ENCODE measurements at places on chromosomes 3 and 15.

DNA sequence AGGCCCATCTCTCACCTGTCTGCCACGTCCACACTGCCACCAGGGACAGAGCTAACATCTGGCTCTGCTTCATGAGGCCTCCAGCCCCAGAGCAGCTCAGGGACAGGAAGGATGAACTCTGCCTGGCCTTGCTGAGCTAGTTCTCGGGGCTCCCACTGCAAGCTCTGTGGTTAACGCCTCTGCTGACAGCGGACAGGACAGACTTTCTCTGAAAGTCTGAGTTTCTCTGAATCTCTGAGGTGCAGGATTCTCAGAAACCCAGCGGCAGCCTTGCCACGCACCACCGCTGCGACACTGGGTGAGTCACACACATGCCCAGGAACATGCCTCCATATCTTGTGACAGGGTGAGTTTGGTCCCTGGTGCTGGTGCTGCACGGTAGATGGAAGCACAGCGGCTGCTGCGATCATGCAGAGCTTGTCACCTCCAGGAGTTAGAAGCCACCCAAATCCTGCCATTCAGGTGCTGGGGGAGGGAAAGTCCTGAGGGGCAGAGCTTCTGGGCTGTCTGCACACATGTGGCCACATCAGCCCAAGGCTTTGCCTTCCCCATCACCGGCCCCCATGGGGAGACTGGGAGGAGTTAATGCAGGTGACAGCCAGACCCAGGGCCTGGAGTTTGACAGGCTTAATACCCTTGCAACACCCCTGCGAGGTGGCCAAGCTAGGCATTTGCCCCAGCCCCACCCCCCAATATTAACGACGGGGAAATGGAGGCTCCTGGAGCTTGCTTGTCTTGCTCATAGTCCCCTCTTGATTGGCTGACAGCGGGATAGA is 267.0 kb downstream of the PLCL2 start:
- DNase-seq: peak; percentile 79

DNA sequence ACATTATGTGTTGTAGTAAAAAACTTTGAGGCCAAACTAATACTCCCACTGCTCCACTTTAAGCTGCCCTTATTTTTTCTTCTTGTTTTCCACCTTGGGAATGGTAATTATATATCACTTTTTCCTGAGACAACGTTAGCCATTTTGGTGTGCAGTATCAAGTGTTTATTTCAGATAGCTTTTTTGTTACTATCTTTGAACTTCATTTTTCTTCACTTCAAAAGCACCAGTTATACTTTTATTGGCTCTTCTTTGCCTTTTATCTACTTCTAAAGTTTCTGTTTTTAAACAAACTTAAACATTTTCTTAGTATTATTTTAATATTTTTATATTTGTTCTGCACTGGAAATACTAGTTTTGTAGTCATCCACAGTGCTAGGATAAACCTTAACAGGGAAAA is 6.5 kb downstream of the TOPAZ1 start:
- no peak for DNase-seq

- DNase-seq: no peak
Observed at GRCh38 chr15:66233487-66234415, 19.8 kb downstream of the MEGF11 start.

- DNase-seq: no peak
Observed at GRCh38 chr3:43155464-43156121, 49.7 kb upstream of the POMGNT2 start.

- no peak for DNase-seq
Observed at GRCh38 chr15:69414701-69415167, 585 bp downstream of the KIF23 start.

- peak; percentile 47 for DNase-seq
Observed at GRCh38 chr3:197256836-197257444, 41.5 kb downstream of the DLG1 start.

DNA sequence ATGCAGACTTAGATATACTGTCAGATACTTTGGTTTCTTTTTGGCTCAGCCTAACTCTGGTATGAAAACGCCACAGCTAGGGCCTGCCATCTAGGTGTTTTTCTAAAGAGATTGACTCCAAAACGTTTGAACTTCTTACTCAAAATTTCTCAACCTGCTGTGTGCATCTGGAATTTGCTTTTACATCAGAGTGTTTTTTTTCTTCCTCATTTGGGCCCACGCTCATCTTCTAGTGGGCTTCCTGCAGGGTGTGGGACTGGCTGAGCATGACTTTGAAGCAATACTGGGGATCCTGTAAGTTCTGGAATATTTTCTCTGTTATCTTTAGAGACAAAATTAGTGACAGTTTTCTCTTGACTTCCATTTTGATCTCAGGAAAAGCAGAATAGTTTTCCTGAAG is 117.8 kb downstream of the NR1D2 start:
- DNase-seq: no peak

GRCh38 chr3:195258449-195259153 is 12.4 kb downstream of the XXYLT1 start:
- peak; percentile 26 for DNase-seq

DNA sequence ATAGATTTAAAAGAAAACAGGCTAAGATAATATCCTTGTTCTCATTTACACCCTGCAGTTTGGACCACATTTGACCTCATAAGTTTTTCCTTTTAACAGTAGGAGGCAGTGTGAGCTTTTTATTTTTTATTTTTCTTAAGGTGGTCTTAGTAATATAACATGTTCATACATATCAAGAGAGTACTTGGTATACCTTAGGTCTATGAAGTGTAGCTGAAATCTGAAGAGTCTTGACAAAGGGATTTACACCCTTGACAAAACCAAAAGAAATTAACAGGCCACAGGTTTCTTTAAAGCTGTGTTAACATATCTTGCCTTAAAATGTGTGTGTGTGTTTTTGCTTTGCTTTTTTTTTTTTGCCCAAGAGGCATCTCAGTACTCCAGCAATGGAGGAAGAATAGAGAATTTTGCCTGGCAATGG is 3.2 kb downstream of the RAP2B start:
- no peak for DNase-seq

- no peak for DNase-seq
Observed at GRCh38 chr15:82100111-82100929, 54.5 kb upstream of the MEX3B start.

DNA sequence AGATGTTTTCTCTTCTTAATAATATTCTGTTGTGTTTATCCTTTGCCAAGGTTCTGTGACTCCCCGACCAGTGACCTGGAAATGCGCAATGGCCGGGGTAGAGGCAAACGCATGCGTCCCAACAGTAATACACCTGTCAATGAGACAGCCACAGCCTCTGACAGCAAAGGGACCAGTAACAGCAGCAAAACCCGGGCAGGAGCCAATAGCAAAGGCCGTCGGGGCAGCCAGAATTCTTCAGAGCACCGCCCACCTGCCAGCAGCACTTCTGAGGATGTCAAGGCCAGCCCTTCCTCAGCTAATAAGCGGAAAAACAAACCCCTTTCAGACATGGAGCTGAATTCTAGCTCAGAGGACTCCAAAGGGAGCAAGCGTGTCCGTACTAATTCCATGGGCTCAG is 101.5 kb downstream of the RBPMS2 start:
- DNase-seq: no peak

GRCh38 chr3:94734206-94734605 is 671.3 kb downstream of the NSUN3 start:
- no peak for DNase-seq

DNA sequence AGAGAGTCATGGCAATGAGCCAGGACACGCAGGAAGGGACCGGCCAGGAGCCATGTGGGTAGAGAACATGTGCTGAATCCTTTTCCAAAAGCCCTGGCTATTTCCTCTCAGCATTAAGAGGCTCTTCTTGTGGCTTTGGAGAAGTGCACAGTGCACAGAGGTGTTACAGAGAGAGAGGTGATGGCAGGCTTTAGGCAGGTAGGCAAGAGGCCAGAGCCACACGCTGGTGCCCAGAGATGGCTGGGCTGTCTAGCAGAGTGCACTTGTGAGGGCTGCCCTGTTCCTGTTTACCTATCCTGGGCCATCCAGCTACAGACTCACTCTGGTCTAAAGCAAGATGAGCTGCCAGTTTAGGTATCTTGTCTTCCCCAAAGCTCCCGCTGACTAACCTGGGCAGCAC is 402.6 kb downstream of the OCA2 start:
- DNase-seq: no peak

DNA sequence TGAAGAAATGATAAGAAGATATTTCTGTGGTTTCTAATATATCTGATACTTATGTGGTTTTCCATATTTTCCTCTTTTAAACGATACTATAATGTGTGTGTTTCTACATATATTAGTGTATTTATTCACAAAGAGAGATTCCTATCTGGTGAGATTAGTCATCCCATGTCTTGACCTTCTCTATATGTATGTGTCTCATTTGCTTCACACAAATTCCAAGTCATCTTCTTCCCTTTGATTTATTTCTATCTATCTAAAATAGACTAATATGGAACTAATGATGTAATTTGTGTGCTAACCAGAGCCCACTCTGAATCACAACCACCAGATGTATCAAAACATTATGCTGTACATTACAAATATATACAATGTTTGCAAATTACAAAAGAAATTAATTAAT is 154.7 kb upstream of the KCNMB2 start:
- DNase-seq: no peak

- no peak for DNase-seq
Observed at GRCh38 chr15:33310481-33311311, at the start of gene RYR3. RYR3 (plus strand) TSS chr15:33310967; CDS start chr15:33311046, 79 bp downstream.

DNA sequence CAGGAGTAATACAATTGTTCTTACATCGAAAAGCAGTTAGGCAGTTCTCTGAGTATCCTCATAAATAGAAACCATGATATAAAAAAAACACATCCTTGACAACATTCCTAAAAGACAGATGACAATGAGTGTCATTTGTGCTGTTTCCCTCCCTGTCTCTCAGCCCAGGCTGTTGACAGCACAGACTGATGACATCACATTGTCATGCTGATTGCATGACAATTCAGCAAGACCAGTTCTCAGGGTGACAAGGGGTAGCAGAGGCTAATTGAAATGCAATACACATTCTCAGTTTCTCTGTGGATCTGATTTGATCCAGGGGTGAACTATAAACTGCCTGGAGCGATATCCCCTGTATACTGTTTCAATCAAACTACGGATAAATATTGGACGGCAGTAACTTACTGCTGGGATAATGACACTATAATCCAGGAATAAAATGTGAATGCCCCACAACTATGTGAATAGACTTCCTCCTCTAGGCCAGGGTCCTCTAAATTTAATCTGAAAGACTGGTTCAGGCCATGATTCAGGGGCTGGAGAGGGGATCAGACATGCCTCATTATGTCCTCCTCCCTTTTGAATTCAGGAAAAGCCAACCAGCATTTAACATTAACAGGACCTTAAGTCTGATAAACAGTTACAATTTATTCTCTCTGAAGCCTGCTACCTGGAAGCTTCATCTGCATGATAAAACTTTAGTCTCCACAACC is 16.7 kb upstream of the EIF1B start:
- DNase-seq: no peak

GRCh38 chr15:84079885-84080777 is 155.4 kb upstream of the GOLGA6L4 start:
- peak; percentile 26 for DNase-seq

GRCh38 chr3:185645596-185646381 is 59.7 kb downstream of the SENP2 start:
- DNase-seq: no peak

DNA sequence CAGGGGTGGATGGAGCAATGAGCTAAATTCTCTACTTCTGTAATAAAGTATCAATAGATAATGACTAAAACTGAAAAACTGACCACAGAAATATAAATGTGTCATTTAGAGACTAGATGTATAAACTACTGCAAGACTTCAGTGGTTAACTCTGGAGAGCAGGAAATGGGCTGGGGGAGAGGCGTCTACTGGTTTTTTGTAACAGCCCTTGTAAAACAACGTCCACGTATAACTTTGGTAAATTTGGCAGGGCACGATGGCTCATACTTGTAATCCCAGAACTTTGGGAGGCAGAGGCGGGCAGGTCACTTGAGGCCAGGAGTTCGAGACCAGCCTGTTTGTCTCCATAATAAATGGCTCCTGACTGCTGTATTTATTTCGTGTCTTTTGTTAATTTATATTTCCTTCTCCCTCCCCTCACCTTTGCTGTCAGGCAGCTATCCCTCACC is 12.5 kb downstream of the RAB27A start:
- DNase-seq: peak; percentile 65

- peak; percentile 53 for DNase-seq
Observed at GRCh38 chr3:143119974-143120715, 574 bp downstream of the CHST2 start.

DNA sequence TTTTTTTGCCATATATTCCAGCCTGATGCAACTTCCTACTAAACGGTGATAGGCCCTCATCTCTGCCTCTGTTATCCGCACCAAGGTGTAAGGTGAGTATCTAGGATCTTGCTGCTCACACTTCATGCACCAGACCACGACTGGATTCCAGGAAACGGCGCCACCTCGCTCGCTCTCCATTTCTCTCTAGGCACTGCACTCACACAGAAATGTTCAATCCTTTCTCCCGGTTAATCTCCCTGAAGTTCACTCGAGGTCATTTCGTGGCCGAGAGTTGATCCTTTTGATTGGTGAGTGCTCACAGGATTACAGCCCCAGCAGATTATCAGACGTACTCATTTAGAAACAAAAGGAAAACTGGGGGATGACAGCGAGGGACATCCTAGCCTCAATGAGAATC is 28.1 kb downstream of the MCF2L2 start:
- no peak for DNase-seq

GRCh38 chr3:107990926-107991325 is 99.9 kb downstream of the CD47 start:
- DNase-seq: no peak

- DNase-seq: no peak
Observed at GRCh38 chr3:174342941-174343501, 516.1 kb upstream of the NAALADL2 start.

GRCh38 chr3:46690798-46691197 is 2.7 kb downstream of the ALS2CL start:
- peak; percentile 36 for DNase-seq
